ENCODE measurements at places on chromosomes 4 and X. TPM values are rescaled to one million over a fixed set of nuclear protein-coding genes. Genes with fewer than 3 reads are reported as not detected.

- DNase-seq, result no peak
Measured at GRCh38 chr4:13093170-13093569, 391.0 kb downstream of the RAB28 start.

- no peak for DNase-seq
Measured at GRCh38 chr4:67229148-67229547, 316.2 kb downstream of the CENPC start.

NAP1L3 gene
- total RNA-seq, result 4.9 TPM

DMRTC1 gene
- total RNA-seq, result 0.51 TPM

GRCh38 chr4:118112117-118113046 is 78.1 kb downstream of the NDST3 start:
- no peak for DNase-seq

All from T-cell (primary cell).